Activated naive CD4-positive, alpha-beta T cell (primary cell): ENCODE measurements at places on chromosomes 6 and 20.

DNA sequence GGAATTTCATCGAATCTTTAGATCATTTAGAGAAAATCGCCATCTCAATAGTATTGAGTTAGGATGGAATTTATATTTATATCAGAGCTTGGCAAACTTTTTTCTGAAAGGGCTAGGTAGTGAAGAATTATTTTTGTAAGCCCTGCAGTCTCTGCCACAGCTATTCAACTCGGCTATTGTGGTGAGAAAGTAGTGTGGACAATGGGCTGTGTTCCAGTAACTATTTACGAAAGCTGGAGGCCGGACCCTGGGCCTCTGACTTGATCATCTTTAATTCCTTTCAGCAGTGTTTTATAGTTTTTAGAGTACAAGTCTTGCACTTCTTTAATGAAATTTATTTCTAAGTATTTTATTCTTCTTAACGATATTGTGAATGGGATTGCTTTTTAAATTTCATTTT is 201.5 kb downstream of the FARS2 start:
- no peak for DNase-seq

DNA sequence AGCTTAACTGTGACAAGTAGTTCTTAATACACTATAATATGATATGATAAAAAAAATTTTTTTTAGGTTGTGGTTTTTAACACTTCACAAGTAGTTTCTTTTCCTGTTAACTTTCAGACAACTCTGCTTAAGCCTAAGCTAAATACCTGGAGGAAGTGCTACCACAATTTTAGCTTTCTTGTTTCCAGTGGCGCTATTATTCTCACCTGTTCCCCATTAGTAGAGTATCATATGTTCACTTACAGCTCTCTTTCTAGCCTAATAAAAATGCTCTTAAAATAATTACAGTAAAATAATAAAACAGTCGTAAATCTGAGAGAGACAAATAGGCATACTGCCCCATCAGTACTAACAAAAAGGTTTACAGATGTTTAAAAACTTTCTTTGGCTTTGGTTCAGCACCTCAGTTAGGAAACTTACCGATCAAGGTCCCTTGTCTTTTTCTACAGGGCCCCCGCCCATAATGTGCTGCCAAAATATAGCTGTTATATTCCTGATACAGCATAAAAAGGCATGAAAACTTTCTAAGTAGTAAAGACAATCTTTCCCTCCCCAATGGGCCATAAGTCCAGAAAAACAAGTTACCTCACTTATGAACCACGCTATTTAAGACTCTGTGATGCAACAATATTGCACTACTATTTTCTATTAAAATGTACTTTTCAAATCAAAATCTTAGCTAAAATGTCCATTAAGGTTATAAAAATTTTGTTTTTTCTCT is 57.9 kb downstream of the SESN1 start:
- no peak for DNase-seq

GRCh38 chr6:82616386-82617028 is 252.9 kb downstream of the TPBG start:
- DNase-seq = no peak

GRCh38 chr20:10594296-10594868 is 79.4 kb downstream of the JAG1 start:
- no peak for DNase-seq

GRCh38 chr6:2763345-2763841 is 1.8 kb upstream of the WRNIP1 start:
- DNase-seq = no peak

DNA sequence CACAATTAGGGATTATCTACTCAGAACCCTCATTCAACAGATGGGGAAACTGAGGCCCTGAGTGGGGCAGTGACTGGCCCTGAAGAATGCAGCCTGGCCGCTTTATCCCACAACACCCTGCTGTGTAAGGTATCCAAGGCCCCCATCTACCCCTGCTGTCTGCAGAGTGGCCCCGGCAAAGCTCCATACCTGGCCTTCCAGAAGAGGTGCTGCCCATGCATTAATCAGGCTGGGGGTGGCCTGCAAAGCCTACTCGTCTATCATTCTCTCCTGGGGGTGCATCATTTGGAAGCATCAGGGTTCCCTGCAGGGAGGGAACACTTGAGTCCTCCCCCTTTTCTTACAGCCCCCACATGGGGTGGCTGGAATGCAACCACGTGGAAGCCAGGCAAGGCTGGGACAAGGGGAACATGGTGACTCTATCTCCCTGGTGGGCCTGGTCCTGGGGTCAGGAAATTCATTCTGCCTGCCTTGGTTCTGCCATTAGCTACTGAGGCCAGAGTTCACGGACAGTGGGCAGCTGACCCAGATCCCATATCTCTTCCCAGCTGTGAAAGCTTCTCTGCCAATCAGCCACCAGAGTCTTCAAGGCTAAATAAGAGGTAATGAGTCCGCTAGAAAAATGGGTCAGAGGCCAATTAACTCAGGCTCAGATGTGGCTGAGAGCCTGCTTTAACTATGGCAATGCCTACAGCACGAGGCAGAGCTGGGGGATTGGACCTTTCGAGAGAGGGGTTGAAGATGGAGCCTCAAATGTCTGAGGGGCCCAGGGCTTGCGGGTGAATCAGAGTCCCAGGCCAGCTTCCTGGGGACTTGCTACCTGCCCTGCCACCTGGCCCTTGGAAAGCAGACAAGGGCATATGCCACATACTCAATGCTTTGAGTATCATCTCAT is 72.3 kb upstream of the TOX2 start:
- DNase-seq = no peak

- no peak for DNase-seq
Measured at GRCh38 chr20:5636841-5637240, 113.4 kb upstream of the SHLD1 start.

GRCh38 chr20:51221791-51222408 is 199.0 kb upstream of the KCNG1 start:
- DNase-seq = no peak

DNA sequence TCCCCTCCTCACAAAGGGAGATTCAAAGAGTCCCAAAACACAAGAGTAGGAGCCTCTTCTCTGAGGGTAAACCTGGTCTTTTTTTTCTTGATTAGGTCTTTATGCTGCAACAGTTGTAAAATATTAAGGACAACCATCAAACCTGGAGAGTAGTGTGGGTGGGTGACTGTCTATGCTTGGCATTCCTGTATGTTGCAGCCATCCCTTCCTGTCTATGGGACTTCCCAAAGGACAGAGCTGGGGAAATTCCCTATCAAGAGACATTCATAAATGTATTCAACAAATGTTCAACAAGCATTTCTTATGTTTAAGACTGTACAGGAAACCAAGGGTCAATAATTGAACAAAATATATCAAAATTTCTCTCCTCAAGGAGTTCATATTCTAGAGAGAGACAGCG is 5.5 kb downstream of the BTN2A2 start:
- DNase-seq = no peak

DNA sequence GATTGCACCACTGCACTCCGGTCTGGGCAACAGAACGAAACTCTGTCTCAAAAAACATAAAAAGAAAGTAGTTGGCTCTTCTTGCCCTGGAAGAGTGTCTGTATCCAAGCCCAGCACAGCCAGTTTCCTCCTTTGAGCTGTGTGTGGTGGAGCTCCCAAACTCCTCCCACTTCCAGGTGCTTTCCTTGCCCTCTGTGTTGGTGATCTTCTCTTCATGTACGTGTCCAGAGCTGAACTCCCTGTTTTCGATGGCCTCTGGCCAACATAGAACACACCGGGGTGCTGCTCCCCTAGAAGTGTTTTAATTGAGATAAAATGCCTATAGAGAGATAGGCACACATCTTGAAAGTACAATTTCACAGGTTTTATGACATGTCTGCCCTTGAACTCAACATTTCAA is 16.7 kb upstream of the SGK2 start:
- DNase-seq = no peak

DNA sequence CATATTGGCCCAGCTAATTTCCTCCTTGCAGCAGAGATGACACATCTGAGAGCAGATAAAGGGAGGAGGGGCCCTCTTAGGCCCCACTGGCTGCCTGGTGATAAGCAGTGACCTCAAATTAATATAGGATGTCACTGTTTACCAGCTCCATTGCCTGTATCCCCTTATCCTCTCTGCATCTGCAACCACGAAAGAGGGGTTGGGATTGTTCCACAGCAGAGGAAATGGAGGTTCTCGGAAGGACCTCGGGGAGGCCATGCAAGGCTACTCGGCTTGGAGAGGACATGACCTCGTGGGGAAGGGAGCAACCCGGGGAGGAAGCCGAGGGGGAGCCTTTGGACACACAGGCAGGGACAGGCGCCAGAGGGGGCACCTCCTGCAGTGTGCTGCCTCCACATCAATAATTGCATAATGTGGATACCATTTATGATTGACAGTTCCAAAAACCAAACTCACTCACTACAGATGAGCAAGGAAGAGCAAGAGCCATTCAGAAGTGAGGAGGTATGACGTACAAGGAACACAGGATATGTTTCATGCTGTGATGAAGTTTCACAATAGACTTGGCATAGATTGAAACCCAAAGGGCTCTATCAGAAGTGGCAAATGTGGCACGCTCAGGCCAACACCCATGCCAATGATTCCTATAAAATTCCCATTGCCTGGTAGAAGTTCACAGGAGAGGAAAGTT is 177.2 kb upstream of the RNF24 start:
- DNase-seq = no peak

DNA sequence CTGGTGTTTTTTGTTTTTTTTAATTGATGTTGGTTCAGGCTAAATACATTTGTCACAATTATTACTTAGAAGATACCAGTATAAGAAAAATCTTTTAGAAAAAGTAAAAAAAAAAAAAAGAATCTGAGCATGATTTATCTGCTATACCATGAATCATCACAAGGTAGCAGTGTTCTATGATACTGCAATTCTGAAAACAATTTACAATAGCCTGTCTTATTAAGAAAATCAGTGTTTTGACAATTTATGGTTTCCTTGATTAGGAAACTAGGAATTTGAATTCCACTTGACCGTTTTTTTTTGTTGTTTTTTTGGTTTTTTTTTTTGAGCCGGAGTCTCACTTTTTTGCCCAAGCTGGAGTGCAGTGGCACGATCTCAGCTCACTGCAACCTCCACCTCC is 9.3 kb upstream of the MAK start:
- DNase-seq = no peak

GRCh38 chr20:56234110-56234509 is 14.4 kb upstream of the MC3R start:
- no peak for DNase-seq

DNA sequence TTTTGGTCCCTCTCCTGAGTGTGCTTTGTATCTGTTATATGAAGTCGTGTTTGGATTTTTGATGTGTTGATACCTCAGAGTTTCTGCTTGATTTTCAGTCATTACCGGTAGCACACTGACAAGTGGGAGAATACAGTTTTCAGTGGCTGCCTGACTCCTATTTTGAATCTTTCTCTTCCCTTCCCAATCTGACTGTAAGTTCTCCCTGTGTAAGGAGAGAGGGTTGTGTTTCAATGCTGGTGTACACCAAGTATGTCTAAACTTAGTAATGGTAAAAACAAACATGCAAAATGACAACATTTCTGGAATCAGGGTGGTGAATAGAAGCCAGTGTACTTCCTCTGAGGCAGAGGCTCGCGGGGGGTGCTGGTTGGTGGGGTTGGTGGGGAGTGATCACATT is 103.4 kb downstream of the HIVEP1 start:
- DNase-seq = no peak

- DNase-seq = no peak
Measured at GRCh38 chr6:75333676-75334200, 49.1 kb upstream of the TMEM30A start.

- no peak for DNase-seq
Measured at GRCh38 chr6:28648878-28649375, 123.2 kb downstream of the GPX5 start.

DNA sequence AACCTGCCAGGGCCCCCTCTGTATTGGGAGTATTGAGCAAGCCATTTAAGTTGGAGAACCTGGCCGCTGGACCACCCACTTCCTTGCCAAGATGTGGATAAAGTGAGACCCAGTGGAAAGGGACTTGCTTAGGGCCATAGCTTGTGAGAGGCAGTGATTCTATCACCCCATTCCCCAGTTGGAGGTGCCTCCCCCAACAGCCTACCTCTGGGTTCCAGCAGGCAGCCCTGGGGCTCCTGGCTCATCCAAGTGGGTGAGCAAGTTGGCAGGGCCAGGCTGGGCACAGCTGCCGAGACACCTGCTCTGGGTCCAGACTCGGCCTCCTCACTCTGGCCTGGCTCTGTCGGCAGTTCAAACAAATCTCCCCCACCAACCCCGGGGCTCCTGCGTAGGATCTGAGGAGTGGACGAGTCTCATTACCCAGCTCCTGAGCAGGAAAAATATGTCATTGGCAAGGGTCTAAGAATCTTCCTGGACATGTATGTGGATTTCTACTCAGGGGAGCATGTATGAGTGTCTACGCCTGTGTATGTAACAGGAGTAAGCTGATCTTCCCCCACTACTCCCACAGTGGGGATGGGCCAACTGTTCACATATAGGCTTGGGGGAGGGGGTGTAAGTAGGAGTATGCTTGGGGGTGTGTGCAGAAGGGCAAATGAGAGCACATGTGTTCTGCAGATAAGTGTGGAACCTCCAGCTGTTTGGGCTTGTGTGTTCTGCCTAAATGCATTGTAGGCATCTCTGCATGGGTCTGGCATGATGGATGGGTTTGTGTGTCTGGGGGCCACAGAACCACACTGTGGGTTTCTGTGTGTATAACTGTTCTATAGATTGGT is 1.9 kb downstream of the ID1 start:
- DNase-seq = no peak

DNA sequence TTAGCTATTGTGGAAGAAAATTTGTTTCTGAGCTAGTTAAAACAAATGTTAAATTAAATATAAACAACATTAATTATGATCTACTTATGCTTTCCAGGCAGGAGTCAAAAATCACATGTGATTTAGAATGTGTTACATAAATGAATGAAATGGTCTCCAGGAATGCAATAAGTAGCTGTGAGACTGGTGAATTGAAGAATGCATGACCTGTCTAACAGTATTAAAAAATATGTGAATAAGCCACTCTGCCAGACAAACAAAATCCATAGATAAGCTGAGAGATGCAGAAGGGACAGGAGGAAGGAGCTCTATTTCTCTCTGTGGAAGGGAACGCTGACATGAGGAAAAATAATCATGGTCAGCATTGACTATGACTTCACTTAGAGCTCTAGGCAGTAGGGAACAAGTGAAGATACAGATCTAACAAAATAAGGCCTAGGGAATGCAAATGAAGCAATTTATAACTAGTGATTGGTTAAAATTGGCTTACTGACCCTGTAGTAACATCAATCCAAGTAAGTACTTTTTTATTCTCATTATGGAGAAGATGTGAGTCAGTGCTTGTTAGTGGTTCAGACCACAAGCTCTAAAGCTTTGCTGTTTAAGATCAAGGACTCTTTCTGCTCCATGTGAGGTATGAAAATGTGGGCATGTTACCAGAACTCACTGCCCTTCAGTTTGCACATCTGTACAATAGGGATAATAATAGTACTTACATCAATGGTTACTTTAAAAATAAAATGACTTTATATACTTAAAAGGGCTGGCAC is 432.6 kb downstream of the MMUT start:
- no peak for DNase-seq

- peak; percentile 48 for DNase-seq
Measured at GRCh38 chr20:63942250-63942951, 13.8 kb downstream of the UCKL1 start.

DNA sequence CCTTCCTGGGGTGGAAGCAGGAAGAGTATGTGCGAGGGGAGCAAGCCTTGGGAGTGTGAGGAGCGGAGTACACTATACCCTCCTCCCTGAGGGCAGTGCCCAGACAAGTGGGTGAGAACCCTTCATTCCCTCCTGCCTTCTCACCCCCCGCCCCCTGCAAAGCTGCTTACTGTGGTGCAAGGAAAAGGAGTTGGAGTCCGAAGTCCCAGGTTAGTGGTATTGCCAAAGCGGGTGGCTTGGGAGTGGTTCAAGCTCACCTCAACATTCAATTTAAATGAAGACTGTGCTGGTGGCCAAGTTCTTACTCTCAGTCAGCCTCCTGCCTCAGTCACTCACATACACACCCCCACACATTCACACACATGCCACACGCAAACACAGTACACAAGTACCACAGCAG is 74.7 kb upstream of the PRDM1 start:
- no peak for DNase-seq
